NCI-H774 (cell line): ENCODE measurements at places on chromosomes 7 and 10.

- no peak for DNase-seq
These were observed at the start of gene SUN3 for GRCh38 chr7:48028938-48029337. SUN3 (minus strand) TSS chr7:48029107; CDS start chr7:48028938, 169 bp downstream.

- DNase-seq: no peak
These were observed 20.3 kb downstream of the ACSM6 start for GRCh38 chr10:95214369-95214768.

GRCh38 chr7:516606-517456 lies 2.8 kb downstream of the PDGFA start:
- no peak for DNase-seq

GRCh38 chr10:86344281-86344680 lies 22.3 kb downstream of the GRID1 start:
- no peak for DNase-seq

DNA sequence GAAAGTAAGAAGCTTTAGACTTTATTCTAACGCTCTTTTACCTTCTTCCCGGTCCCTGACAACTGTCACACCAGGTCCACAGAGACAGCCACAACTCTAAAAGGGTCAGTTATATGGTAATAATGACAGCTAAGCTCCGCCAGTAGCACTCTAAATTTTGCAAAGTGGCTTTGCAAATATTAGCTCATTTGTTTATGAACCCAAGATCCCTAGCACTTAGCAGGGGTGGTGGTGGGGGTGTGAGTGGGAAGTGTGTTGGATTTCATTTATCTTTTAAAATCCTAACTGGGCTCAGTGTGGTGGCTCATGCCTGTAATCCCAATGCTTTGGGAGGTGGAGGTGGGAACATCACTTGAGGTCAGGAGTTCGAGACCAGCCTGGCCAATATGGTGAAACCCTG lies 34.8 kb upstream of the SDK1 start:
- peak; percentile 19 for DNase-seq

- DNase-seq: no peak
These were observed 164.3 kb downstream of the LCOR start for GRCh38 chr10:96996275-96996965.

DNA sequence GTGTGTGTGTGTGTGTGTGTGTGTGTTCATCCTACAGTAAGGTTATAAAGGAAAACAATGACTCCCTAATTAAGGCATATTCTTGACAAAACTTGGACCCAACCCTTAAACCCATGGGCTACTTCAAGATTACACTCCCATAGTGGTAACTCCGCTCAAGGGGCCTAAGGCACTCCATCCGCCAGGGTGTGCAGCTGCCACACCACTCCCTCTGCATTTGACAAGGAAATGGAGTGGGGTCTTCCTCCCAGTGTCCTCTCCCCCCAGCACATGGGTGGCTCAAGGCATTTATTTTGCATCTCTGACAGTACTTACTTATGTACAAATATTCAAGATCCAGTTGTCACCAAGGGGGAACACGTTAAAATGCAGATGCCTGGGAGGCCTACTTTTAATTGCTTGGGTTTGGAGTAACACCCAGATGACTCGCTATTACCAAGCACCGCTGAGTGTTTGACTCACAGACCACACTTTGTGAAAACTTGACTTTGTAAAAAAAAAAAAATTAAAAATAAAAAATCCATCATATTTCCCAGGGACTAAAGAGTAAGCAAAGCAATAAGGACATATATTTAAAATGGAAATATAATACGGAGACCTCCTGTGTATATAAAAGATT lies 53.0 kb upstream of the AGR3 start:
- DNase-seq: no peak

DNA sequence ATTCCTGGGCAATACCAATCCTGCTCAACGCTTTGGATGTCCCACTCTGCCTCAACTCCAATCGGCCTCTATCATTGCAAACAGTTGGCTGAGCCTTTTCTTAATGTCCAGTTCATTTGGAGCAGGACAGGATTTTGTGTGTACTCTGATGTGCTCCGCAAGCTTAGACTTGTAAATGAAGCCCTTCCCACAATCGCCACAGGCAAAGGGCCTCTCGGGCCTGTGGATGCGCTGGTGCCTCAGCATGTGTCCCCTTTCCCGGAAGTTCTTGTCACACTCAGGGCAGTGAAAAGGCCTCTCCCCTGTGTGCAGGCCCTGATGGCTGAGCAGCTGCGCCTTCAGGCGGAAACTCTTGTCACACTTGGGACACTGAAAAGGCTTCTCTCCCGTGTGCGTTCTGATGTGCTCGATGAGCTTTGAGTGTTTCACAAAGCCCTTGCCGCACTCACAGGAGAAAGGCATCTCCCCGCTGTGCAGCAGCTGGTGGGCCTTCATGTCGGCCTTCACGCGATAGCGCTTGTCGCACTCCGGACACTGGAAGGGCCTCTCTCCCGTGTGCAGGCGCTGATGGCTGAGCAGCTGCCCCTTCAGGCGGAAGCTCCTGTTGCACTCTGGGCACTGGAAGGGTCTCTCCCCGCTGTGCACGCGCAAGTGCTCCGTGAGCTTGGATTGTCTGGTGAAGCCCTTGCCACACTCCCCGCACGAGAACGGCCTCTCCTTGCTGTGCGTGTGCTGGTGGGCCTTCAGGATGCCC lies 20.0 kb downstream of the ZNF786 start:
- no peak for DNase-seq

DNA sequence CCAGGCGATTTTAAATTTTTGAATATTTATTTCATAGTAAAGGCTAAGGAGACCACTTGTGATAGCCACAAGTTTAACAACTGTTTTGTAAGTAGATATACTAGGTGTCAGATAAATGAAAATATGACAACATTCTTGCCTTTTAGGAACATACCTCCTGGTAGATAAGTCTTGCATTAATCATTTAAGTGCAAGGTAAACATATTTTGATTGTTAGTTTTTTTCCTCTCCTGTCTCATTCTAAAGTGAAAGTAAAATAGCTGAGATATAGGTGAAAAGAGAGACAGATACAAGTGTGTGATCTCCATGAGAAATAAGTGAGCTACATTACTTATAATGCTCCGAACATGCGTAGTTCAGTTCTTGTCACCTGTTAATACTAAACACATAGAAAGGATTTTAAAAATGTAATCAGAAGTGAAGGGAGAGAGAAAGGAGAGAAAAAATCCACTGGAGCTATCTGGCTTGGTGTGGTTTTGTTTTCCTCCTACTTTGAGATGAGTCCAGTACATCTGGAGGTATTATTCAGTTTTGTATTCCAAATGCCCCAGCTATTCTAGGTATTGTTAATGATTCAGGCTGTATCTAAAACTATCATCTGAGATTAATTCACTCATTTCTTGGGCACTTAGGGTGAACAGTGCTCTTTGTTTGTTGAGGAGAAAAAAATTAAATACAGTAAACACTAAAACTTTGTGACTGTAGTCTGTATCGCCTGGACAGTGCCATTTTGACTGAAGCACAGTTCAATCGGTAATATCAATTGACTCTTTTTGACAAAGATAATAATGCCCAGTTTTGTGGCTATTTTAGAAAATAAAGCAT lies 21.2 kb downstream of the GLCCI1 start:
- no peak for DNase-seq

DNA sequence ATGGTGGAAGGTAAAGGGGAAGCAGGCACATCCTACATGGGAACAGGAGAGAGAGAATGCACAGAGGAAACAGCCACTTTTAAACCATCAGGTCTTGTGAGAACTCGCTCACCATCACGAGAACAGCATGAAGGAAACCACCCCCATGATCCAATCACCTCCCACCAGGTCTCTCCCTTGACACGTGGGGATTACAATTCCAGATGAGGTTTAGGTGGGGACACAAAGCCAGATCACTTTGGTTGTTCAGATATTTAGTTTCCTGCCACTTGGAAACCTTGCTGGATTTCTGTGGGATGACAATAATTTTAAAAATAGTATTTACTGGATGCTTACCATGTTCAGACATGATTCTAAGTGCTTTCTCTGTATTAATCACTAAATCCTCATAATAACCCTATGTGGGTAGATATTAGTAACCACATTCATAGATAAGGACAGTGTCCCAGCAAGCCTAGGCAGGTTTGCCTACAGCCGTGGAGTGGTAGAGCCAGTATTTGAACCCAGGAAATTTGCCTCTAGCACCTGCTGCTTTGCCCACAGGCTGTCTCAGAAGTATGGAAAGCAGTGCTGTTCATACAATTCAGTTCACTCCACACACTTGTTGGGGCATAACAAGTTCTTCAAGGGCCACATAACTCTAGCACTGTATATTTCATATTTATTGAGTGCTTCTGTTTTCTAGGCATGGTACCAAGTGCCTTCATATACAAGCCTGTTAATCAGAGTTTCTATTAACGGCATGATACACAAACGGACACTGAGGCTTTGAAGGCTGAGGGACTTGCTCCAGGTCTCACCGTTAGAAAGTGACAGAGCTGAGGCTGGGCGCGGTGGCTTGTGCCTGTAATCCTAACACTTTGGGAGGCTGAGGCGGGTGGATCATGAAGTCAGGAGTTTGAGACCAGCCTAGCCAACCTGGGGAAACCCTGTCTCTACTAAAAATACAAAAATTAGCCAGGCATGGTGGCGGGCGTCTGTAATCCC lies 8.3 kb downstream of the TLL2 start:
- DNase-seq: no peak

- DNase-seq: peak; percentile 69
These were observed 50.5 kb downstream of the TMEM209 start for GRCh38 chr7:130154501-130155317.

DNA sequence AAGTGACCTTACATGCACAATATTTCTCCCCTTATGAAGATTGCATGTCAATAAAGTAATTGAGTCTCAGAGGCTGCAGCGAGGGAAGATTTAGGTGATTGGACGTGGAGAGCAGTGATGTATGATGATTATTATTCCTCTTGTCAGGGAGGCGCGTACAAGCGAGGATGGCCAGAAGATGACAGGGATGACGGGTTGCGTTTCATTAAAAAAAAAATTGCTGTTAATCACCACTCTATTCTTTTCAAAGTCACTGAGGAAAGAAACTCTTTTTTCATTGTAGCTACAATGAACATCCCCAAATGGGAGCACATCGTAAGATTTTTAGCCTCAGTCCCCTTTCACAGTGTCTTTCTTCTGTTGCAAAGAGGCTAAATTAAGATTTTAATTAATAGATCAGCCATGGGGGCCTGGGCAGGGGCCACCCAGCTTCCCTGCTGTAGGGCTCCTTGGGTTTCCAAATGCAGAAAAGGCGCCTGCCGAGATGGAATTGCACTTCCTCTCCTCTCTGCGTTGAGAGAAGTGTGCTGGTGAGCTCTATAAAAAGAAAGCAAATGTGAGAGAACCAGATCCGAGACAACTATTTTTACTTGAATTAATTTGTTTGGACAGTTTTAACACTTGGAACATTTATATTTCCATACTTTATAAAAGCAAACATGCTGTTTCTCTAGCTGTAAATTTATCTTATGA lies 998.1 kb downstream of the LRMDA start:
- peak; percentile 52 for DNase-seq

GRCh38 chr7:139061416-139061815 lies 25.6 kb upstream of the ZC3HAV1L start:
- DNase-seq: no peak

DNA sequence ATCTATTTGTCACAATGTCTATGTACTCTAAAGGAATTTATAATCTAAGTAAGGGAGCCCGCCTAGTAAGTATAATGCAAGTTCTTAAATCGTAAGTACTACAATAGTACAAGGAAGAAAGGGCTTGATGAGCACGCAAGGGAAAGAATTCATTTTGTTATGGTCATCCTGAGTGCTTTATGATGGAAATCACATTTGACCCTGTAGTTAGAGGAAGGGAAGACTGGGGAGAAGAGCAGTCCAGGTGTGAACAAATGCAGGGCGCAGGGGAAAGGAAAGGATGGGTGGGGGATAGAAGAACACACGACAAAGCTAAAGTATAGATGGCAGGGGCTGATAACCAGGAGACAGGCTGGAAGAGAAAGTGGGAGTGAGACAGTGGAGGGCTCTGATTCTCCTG lies 88.2 kb upstream of the ARMC3 start:
- DNase-seq: no peak

DNA sequence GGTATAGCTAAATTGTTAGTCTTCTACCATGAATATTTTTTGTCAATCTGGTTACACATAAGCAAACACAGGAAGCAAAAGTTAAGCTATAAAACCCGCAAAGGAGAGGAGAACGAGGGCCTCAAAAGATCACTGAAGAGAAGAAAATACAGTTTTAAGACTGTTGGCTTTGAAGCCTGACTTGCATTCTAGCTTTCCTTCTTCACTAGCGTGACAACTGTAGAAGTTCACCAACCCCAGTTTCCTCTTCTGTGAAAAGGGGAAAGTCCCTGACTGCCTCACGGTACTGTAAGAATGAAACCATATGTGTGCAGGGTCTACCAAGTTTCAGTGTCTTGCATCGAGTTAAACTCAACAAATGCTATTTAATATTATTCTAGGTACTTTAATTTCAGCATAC lies 7.5 kb upstream of the LRRN3 start:
- DNase-seq: no peak

DNA sequence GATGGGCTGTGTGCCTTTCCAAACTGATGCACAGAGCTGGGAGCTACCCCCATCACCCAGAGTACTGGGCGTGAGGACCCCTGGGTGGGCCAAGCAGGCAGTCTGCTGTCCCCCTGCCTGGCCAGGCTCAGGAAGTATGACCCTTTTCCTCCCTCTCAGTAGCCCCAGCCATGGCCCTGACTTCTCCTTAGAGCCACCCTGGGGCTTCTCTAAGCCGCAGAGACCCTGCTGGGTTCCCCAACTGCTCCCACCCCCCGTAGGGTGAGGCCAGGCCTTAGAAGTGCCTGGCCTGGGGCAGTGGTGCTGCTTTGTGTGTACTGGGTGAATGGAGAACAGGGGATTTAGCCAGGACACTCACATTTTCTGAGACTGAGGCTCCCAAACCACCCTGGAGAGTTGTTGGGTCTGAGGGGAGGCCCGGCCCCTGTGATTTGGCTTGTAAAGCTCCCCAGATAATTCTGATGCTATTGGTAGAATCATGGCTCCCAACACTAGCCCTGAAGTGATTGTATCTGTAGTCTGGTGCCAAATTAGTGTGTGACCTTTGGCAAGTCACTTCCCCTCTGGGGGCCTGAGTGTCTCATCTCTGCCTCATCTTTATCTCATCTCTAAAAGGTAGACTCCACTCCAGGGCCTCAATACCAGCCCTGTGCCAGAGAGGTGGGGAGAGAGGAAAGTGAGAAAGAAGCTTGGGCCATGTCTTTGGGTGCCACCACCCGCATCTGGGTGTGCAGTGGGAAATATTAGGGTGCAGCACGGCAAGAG lies 99.7 kb upstream of the PPIF start:
- no peak for DNase-seq

GRCh38 chr7:2544541-2545188 lies 10.7 kb downstream of the BRAT1 start:
- DNase-seq: no peak

- no peak for DNase-seq
These were observed 43.4 kb downstream of the ZNRF2 start for GRCh38 chr7:30327813-30328212.
